NCI-H774 (cell line): ENCODE measurements at places on chromosomes 2 and 18.

GRCh38 chr18:79933765-79934164 lies 17.7 kb downstream of the SLC66A2 start:
- no peak for DNase-seq

DNA sequence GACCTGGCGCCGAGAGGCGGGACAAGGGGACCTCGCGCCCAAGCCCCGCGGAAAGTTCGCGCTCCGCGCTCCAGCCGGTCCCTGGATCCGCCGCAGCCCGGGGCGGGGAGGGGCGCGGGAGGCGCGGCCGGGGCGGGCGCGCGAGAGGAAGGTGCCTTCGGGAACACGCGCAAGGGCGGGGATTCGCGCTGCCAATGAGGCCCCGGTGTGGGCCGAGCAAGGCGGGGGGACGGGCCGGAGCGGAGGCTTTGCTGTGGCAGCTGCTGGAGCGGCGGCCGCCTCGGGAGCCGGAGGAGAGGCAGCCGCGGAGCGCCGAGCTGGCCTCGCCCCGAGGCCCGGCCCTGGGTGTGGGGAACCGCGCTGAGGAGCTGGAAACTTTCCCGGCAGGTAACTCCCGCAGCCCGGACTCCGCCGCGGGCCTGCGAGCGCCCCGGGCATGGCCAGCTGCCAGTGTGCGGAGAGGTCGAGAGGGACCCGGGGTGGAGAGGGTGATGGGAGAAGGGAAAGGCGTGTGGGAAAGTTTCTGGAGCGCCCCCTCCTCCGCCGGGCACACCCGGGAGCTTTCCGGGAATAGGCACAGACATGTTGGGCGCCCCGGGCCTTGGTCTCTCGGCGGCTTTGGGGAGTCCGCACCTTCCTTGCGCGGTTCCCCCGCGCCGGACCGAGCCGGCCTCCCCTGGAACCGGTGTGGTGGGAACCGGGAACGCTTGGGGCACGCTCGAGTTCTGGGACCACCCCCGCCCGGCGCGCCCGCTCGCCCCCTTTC lies at the start of gene TANC1:
Gene TANC1, plus strand, starts transcription at position 245 of the 766 bp plus-strand sequence. CDS start 97,271 bp downstream, outside the sequence.
- DNase-seq: peak; percentile 83

DNA sequence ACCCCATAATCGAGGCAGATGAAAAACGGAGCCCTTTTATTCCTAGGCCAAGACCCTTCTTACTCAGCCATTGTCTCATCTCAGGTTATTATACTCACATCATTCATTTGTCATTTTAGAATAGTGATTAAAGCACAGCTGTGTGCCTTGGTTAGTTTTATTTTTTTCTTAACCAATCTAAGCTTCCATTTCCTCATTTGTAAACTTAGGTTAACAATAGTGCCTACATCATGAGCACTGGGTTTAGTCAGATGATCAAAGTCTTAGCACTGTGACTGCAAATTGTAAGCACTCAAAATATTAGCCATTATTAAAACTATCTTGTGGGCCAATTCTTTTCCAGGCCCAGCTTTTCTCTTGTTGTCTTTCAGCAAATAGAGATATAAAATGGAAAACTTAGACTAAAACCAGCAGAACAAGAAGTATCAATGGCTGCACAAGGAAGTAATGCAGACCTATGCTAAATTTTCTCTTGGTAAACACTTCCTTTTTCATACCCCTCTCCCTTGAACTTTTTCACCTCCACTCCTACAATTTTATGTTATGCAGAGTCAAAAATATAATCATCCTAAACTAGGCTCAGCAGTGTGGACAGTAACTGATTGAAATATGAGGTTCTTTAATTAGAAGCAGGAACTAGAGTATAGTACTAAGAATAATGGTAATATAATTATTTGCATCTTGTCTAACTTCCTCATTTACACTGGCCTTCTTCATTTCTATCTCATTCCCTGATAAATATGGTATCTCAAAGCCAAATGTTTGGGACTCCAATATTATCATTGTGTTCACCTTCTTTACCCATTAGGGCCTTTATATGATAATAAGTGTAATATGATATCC lies 21.5 kb upstream of the GALNT3 start:
- no peak for DNase-seq

DNA sequence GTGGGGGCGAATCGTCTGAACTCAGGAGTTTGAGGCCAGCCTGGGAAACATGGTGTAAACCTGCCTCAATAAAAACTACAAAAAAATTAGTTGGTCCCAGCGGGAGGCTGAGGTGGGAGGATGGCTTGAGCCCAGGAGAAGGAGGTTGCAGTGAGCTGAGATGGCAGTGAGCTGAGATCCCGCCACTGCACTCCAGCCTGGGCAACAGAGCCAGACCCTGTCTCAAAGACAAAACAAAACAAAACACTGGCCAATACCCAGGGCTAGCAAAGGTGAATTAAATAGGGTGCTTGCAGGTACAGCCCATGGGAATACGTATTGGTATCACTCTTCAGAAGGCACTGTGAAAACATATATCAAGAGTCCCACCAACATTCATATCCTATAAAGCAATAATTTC lies 7.0 kb downstream of the ITSN2 start:
- no peak for DNase-seq

DNA sequence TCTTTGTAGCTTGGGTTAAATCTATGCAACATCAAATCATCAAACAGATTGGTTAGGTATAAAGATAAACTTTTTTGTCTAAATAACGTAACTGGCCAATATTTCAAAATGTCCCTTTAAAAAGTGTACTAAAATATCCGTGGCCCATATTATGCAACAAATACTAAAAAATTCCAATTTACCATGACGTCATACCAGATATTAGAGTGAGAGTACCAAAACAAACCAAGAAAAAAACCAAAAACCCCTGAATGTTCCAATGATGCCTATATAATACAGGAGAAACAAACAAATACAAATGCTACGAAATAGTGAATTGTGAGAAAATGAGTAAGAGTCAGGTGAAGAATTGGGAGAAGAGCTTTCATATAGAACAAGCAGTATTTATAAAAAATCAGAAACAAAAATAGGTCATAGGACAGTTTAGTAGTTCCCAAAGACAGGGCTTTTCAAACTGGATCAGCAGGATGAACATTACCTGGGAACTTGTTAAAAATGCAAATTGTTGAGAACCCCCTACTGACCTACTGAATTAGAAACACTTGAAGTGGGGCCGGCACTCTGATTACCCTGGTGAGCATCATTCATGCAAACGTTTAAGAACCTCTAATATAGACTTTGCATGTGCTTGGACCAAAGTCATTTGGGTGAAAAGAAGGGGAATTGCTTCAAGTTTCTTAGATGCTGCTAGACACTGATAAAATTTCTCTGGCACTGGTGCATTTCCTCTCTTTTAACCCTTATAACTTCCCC lies 753.7 kb downstream of the DSC3 start:
- DNase-seq: no peak

DNA sequence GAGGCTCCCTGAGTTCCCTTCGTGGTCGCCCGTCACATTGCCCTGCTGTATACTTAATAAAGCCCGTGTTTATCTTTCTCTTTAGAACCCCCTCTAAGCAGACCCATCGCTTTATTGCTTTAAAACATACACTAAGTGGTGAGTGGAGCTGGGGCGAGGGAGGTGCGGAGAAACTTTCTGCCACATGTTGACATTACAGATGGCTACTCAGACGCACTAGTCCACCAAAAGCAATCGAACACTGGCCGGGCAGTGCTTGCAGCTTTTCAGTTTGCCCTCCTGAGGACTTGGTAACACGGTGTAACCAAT lies 859 bp upstream of the COLEC12 start:
- DNase-seq: no peak

DNA sequence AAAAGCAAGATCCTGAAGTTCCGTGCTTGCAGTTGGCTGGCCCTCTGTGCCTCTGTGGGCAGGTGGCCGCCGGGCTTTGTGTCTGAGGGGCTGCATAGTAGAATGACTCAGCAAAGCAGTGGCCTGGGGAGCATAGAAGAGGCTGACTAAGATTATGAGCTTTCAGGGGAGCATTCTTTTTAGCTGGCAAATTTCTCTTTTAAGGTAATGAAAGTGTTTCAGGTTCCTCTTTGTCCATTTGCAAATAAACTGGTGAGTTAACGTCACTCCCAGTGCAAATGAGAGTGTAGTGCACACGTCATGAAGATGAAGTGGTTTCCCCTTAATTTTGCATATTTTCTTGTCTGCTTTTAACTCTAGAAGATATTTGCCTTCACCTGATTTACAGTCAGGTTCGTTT lies 98.6 kb downstream of the BCL2L11 start:
- no peak for DNase-seq

GRCh38 chr2:57809230-57809629 lies 237.4 kb upstream of the VRK2 start:
- DNase-seq: no peak

DNA sequence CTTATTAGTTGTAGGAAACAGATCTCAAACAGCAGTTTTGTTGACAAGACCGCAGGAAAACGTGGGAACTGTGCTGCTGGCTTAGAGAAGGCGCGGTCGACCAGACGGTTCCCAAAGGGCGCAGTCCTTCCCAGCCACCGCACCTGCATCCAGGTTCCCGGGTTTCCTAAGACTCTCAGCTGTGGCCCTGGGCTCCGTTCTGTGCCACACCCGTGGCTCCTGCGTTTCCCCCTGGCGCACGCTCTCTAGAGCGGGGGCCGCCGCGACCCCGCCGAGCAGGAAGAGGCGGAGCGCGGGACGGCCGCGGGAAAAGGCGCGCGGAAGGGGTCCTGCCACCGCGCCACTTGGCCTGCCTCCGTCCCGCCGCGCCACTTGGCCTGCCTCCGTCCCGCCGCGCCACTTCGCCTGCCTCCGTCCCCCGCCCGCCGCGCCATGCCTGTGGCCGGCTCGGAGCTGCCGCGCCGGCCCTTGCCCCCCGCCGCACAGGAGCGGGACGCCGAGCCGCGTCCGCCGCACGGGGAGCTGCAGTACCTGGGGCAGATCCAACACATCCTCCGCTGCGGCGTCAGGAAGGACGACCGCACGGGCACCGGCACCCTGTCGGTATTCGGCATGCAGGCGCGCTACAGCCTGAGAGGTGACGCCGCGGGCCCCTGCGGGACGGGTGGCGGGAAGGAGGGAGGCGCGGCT lies at the start of gene TYMS:
Gene TYMS, plus strand, starts transcription at position 343 of the 690 bp plus-strand sequence. Its CDS starts 90 bp downstream, at position 433.
- DNase-seq: peak; percentile 85

GRCh38 chr2:71990122-71990521 lies 157.5 kb downstream of the CYP26B1 start:
- DNase-seq: no peak

DNA sequence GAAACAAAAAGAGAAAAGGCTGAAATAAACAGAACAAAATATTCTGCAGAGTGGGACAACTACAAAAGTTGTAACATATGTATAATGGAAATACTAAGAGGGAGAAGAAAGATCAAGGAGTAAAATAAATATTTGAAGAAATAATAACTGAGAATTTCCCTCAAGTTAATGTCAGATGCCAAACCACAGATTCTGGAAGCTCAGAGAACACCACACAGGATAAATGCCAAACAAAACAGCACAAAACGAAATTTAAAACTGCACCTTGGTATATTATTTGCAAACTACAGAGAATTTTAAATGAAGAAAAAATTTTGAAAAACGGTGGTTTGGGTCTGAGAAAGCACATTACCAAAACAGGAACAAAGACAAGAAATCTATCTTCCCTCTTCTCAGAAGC lies 1588.9 kb upstream of the TMEFF2 start:
- DNase-seq: no peak

DNA sequence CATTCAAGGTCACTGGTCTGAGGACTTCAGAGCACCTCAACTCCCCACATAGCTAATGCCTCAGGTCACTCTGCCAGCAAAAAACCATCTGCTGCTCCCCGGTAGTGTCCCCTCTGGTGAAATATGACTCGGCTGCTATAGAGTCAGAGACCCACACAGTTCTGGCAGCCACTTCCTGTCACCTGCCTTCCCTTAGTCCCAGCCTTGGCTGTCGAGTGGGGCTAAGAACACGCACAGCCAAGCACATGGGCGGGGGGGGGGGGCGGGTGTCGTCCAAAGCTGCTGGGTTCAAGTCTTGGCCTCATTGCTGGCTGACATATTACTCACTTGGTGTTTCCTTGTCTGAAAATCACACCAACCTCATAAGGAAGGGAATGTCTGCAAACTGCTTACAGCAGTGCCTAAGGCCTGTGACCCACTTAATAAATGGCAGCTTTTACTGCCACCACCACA lies 37.5 kb downstream of the POLR1A start:
- DNase-seq: no peak

DNA sequence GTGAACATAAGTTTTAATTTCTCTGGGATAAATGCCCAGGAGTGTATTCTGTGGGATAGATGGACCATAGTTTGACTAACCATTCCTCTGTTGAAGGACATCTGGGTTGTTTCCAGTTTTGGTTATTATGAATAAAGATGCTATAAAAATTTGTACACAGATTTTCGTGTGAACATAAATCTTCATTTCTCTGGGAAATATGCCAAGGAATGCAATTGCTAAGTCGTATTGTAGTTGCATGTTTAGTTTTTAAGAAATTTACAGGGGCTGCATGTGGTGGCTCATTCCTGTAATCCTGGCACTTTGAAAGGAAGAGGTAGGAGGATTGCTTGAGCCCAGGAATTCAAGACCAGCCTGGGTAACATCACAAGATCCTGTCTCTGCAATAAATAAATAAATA lies 6.9 kb upstream of the SLC11A1 start:
- DNase-seq: no peak

GRCh38 chr2:108571286-108571685 lies 37.0 kb downstream of the LIMS1 start:
- DNase-seq: no peak

DNA sequence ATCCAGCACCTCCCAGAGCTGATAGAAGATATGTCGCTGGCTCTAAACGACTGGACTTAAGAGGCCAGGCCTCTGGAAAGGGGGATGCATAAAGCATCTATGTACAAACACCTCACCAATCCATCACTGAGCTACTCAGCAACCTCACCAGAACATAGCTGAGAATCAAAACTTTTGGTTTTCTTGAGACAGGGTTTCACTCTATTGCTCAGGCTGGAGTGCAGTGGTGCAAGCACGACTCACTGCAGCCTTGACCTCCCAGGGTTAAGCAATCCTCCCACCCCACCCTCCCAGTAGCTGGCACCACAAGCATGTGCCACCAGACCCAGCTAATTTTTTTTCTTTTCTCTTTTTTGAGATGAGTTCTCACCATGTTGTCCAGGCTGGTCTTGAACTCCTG lies 62.9 kb upstream of the MSH6 start:
- no peak for DNase-seq

- peak; percentile 22 for DNase-seq
Measured at GRCh38 chr2:75403991-75404428, 156.7 kb downstream of the EVA1A start.

GRCh38 chr2:36441816-36442215 lies 86.2 kb downstream of the CRIM1 start:
- DNase-seq: peak; percentile 2

DNA sequence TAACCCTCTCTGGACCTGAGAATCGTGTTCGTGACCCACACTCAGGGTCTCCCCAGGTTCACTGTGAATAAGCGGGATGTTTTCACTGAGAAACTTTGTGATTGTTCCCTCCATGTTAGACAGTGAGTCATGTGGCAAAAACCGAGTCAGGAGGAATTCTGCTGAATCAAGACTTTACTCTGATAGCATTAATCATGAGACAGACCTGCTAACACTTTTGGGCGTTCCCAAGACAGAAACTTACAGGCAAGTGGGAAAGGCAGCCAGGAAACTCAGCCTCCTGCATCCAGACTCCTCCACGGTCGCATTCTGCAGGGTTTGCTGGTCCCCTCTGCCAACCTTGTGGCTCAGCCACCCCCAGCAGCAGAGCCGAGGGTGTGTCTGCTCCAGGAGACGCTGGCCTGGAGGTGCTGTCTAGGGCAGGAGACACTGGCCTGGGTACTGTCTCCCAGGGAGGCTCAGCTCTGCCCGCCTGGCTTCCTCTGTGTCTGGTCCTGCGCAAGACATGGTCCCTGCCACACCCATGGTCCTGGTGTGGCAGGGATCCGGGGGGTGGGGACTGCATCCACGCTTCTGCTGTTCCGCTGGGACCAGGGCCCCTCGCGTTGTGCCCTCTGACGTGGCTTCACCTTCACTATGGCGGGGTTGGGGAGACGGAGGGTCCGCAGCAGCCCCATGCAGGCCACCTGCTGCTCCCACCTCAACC lies 177.4 kb downstream of the TWIST2 start:
- DNase-seq: no peak
